ENCODE measurements at places on chromosomes 2 and 18.

- DNase-seq, result no peak
Measured at GRCh38 chr2:7633566-7634153, 716.4 kb downstream of the RNF144A start.

GRCh38 chr2:31231571-31232302, 2.2 kb upstream of the EHD3 start:
- no peak for DNase-seq

- DNase-seq, result no peak
Measured at GRCh38 chr2:235131334-235132305, 179.8 kb downstream of the SH3BP4 start.

- no peak for DNase-seq
Measured at GRCh38 chr2:102154946-102155702, 12.6 kb downstream of the IL1R1 start.

GRCh38 chr18:54961016-54961423, 1.8 kb upstream of the CCDC68 start:
- DNase-seq, result no peak

GRCh38 chr2:77521931-77522470, at the start of gene LRRTM4:
Gene LRRTM4, minus strand, starts transcription at chr2:77522376.
- DNase-seq, result no peak

GRCh38 chr2:215811409-215812345, 201.7 kb downstream of the MREG start:
- DNase-seq, result no peak

GRCh38 chr2:85472261-85472660, 53.7 kb downstream of the SH2D6 start:
- DNase-seq, result no peak

GRCh38 chr2:119879502-119879901, 119.8 kb downstream of the PTPN4 start:
- no peak for DNase-seq

- DNase-seq, result no peak
Measured at GRCh38 chr2:233185330-233185729, 66.1 kb upstream of the ATG16L1 start.

- DNase-seq, result no peak
Measured at GRCh38 chr18:25289001-25289631, 62.9 kb downstream of the ZNF521 start.

- DNase-seq, result no peak
Measured at GRCh38 chr18:36312806-36313395, 15.4 kb downstream of the FHOD3 start.

- DNase-seq, result no peak
Measured at GRCh38 chr2:71530641-71531332, 77.4 kb downstream of the DYSF start.

DNA sequence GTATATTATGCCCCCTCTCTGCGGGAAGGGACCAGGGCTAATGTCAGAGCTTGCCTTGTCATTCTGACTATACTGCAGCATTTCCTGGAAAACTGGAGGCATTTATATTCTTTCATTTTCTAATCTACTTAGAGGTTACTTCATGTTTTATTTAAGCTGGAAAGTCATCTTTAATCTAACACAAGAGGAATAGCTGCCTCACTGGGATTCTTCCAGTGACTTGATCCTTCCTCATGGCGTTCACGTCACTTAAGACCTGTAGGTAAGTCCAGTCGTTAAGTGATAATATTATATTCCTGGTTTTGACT, 727.6 kb upstream of the DDX18 start:
- DNase-seq, result no peak

DNA sequence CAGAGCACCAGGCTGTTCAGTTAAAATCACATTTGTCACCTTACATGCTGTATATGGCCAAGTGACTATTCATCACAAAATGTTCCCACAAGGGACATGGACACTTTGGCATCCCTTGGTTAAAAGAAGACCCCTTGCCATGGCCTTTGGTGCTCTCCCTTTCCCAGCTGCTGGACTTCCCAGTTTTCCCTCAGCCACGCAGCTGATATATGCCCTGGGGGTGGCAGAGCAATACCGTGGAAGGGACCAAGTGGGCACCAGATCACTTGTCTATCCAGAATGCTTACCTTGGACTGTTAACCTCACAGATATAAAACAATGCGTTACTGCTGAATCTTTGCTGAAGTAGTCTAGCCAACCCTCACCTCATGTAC, 35.3 kb downstream of the PAIP2B start:
- DNase-seq, result no peak

DNA sequence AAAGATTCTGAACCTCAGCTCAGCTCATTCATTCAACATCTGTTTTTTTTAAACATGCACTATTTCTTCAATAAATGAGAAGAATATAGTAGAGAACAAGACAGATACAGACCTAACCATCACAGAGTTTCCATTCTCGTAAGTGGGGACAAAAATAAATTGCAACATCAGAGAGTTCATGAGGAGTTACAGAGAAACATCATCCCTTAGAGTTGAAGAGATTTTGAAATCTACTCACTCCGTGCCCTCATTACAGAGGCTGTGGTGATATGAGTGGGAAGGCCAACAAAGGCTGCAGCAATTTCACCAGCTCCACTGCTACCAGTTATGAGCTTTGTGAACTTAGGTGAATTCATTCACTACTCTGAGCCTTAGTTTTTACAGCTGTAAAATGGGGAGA, 399.3 kb downstream of the BCL11A start:
- DNase-seq, result no peak

DNA sequence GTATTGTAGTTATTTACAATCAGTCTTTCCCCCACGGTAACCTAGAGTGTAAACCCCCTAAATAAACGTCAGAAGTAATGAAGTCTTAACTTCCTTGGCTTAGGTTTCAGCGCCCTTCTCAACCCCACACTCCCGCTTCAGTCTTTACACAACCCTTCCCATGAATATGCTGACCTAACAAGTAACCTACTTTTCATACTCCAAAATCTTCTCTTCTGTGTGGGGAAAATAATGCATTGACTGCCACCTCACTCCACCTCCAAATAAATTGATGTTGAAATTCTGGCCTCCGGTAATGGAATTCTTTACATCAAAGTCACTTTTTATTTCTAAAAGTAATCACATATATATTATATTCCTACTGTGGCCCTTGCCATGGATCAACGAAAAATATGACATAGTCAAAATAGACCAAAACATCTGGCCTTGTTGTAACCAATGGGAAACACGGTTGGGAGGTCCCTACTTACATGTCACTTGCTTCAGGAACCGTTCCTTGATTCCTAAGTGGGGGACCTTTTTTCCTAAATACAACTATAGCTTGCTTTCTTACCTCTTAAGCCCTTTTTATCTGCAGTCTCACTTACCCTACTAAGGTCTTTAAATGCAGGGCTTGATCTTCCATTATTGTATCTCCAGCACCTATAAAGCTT, 961 bp downstream of the GEN1 start:
- DNase-seq, result no peak

DNA sequence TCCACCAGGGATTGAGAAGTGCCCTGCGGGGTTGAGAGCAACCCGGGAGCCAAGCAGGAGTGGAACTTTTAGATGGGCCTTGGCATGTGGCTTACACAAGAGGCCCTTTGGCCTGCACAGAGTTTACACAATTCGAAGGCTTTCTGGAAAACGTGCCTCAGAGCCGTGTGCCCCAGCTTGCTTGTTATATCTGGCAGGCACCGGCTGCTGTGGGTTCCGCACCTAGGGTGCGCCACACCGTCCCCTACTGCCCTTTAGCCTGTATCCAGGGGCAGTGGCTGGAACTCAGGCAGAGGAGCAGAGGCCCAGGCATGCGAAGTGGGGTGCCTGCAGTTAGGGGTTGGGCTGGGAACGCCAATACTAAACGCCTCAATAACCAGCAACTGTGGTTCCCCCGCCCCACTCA, 32.9 kb upstream of the EDAR start:
- DNase-seq, result no peak

GRCh38 chr2:54149638-54150441, 34.4 kb downstream of the ACYP2 start:
- no peak for DNase-seq
